Activated naive CD4-positive, alpha-beta T cell (primary cell): ENCODE measurements at places on chromosomes 2 and 18.

- DNase-seq, result peak; percentile 14
Measured at GRCh38 chr18:44725300-44726058, 44.8 kb downstream of the SETBP1 start.

DNA sequence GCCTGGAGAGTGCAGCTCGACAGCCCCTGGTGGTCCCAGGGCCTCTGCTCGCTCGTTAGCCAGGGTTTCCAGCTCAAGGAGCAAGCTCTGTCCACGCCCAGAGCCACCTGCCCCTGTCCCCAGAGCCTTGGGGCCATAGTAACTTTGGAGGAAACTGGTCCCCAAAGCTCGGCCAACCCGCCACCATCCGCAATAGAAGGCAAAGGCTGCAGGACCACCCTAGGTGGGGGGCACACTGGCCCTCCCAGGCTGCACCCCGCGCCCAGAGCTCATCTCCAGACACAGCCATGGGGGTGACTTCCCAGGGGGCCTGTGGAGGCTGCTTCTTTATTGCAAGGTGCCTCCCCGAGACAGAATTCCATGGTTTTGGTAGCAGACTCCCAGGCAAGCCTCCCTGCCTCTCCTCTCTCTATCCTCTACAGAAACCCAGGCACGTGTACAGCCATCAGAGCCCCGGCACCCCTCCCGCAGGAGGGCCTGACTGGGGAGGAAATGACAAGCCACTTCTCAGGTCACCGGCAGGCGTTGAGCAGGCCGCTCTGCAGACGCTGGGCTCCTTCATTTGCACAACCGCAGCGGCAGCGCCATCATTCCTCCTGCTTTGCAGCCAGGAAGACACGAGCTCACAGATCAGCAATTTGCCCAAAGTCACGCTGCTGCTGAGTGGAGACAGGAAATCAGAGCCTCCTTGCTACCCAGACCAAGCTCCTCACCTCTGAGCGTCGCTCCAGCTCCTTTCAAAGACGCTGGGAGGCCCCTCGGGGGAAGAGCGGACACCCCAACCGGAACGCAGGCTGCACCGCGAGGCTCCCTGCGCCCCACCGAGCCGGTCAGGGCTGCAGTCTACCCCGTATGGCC is 80.2 kb downstream of the NDUFA10 start:
- no peak for DNase-seq

DNA sequence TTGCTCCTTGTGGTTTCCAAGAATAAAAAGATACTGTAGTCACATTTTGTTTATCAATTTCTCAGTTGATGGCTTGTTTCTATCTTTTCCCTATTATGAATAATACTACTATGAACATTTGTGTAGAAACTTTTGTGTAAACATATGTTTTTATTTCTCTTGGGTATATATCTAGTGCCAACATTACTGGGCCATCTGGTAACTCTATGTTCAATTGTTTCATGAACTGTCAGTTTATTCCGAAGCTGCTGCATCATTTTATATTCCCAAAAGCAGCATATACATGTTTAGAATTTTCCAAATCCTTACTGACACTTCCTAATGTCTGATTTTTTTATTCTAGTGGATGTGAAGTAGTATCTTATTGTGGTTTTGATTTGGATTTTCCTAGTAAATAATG is 737.6 kb upstream of the TMEFF2 start:
- DNase-seq, result no peak

DNA sequence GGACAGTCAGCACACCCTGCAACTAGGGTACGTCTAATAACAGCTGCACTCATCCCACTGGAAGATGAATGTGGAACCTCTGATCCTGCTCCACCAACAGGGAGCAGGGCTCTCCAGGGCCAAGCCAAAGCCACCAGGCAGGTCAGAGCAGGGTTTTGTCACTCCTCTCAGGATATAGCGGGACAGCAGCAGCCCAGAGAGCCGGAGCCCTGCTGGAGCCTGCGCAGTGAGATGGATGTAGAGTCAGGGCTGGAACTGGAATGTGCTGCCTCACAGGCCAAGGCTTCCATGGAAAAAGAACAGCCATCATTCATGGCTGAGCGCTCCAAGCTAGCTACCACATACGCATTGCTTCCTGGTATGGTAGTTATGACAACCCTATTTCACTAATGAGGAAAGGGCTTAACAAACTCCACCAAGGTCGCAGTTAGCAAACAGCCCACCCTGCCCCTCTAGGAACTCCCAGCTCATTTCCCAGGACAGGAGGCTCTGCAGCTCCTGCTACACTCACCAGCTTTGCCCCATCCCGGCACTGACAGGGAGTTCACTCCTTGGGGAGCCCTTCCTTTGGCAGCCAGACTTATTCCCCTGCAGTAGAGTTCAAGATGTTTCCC is 85.2 kb downstream of the HS1BP3 start:
- no peak for DNase-seq

DNA sequence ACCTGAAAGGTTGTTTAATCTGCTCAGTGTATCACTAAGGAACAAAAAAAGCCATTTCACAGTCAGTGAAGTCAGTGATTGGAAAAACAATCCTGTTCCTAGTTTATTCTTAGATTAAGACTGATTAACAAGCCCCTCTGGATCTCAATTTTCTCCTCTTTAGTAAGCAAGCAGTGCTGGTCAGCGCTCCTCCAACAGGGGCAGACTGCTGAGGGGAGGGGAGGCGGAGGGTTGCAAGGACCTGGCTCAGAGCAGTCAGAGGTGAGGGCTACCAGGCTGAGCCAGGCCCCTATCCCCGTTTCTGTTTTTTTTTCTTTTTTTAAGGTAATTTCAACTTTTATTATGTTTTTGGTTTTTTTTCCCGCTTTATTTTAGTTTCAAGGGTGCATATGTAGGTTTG is 24.7 kb upstream of the KCNS3 start:
- no peak for DNase-seq

DNA sequence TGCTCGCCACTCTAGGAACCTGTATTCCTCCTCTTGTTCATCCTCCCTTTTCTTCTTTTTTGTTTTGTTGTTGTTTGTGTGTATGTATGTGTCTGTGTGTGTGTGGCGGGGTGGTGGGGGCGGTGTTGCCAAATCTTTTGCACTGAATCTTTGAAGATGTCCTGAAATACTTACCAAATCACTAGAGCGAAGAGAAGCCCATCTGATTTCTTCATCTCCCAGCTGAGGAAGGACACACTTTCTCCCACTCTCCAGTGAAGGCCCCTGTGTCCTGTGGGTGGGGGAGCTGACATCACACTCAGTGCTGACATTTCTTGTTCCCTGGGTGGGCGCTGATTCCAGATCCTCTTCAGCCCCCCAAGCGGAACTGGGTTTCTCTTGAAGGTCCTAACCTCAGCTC is 74.5 kb downstream of the NEDD4L start:
- no peak for DNase-seq

DNA sequence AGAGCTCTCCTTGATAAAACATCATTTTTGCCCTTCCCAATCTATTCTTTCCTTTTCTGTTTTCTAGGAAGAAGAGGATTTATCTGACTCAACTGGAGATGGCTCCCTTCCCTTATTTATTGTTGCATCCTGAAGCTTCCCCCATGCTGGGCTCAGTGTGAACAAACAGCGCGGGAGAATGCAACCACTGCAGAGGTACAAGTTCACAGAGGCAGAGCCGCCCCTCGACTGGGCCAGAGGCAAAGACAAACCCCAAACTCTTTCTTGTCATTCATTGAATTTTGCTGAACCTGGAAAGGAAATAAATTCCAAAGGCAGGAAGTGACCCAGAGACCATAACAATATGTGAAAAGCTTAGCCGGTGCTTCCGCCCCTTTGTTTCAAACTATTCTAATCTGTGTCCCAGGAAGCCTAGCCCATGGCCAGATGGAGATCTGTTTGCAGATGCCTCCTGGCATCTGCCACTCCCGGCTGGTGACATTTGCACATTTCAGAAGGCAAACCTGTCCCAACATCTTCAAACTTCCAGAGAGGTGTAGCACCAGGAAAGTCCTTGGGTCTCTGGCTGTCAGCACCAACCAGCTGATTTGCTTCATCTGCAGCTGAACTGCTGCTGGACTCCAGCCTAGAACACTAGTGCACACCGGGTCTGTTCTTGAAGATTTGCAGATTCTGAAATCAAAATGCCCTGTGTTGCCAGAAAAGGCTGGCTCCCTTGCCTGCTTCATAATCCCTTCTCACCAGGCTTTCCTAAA is 79.4 kb upstream of the MAP4K3 start:
- no peak for DNase-seq

- no peak for DNase-seq
Measured at GRCh38 chr18:2984091-2984490, 28.9 kb downstream of the LPIN2 start.

GRCh38 chr18:475202-476031 is 25.1 kb downstream of the COLEC12 start:
- no peak for DNase-seq

GRCh38 chr18:59376351-59376935 is 17.4 kb upstream of the LMAN1 start:
- no peak for DNase-seq

DNA sequence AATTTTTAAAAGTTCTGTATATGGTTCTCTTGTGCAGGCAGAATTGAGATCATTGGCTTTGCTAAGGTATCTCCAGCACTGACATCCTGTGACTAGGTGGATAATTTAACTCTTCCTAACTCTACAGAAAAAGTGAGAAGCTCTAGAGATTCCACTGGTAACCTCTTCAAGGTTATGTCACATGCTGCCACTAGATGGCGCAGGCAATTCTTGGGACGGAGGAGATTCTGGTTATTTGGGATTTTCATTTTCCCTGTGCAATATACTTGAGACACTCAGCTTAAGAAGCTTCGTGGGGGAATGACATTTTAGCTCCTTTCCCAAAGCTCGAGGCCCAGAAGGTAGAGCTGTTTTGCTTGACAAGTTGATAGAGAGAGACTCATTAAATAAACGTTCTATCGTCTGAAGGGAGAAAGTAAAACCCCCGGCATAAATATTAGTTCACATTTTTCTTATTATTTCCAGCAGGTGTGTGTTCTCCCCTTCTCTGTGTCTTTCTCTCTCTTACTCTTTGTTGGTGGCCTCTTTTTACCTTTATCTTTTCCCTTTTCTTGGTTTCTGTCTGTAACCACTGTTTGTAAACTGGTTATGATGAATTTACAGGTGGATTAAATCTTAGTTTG is 26.6 kb upstream of the LANCL1 start:
- DNase-seq, result no peak

GRCh38 chr2:179428649-179429048 is 164.0 kb upstream of the SESTD1 start:
- DNase-seq, result no peak

- no peak for DNase-seq
Measured at GRCh38 chr2:107635883-107636282, 190.8 kb upstream of the RGPD4 start.

- no peak for DNase-seq
Measured at GRCh38 chr2:118525346-118525745, 322.1 kb downstream of the EN1 start.

DNA sequence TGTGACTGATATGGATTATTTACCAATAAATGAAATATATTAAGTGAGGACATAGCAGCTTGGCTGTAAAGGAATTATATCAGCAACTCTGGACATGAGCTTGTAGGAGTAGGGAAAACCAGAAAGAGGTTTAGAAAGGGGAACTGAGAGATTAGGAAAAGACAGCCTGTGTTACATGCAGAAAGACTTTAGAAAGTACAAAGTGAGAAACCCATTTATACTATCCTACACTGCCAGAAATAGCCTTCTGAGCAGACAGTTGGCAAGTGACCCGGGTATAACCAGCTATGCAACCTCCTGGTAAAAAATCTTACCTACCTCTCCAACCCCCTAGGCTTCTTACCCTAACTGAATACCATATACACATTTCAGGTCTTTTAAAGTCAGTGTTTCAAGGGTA is 134.1 kb downstream of the ANKRD44 start:
- DNase-seq, result no peak

DNA sequence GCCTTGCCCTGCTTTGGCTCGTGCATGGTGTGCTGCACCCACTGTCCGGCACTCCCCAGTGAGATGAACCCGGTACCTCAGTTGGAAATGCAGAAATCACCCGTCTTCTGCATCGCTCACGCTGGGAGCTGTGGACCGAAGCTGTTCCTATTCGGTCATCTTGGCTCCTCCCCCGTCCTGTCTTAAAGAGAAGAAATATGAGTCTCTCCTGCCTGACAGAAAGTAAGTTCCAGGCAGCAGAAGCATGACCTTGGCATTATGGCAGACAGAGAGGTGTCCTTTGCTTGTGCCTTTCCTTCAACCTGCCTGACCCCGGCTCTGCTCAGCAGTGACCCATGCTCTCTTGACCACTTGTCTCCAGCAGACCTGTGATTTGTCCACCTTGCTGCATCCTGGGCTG is 62.5 kb upstream of the CYP1B1 start:
- no peak for DNase-seq

DNA sequence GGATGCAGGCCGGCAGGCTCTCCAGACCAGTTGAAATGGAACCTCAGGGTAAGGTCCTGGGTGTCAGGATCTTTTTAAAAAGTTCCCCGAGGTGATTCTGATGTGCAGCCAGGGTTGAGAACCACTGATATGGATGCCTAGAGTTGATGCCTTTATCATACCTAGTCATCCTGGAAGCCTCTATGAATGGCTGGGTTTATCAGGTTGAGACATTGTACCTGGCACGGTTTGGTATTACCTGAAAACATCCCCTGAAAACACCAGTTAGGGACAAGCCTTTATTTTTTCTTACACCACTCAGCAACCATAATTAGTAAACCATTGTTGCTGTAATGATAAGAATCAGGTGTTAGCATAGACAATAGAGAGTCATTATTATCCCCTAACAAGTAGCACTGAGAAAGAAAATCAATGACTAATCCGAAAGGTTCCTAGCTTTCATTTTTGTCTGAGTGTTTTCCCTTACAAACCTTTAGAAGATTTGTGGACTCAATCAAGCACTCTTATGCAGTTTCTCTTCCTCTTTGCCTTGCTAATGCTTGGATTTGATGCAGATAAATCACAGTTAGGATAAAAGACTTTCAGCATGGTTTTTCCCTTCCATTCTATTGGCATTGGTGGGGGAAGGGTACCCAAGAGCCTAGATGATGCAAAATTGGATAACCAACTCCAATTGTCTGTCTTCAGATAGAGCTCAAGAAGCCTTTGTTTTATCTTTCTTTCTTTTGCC is 116.5 kb upstream of the LYPD6 start:
- DNase-seq, result no peak

- DNase-seq, result no peak
Measured at GRCh38 chr2:126448611-126449010, 207.3 kb upstream of the GYPC start.
